Hindlimb muscle (tissue), 1 donor: ENCODE measurements at places on chromosomes 1 and 21. TPM values are rescaled to one million over a fixed set of nuclear protein-coding genes. Genes with fewer than 3 reads are reported as not detected.

GRCh38 chr1:100456880-100457279 is 81.1 kb upstream of the GPR88 start:
- DNase-seq: no peak

DNA sequence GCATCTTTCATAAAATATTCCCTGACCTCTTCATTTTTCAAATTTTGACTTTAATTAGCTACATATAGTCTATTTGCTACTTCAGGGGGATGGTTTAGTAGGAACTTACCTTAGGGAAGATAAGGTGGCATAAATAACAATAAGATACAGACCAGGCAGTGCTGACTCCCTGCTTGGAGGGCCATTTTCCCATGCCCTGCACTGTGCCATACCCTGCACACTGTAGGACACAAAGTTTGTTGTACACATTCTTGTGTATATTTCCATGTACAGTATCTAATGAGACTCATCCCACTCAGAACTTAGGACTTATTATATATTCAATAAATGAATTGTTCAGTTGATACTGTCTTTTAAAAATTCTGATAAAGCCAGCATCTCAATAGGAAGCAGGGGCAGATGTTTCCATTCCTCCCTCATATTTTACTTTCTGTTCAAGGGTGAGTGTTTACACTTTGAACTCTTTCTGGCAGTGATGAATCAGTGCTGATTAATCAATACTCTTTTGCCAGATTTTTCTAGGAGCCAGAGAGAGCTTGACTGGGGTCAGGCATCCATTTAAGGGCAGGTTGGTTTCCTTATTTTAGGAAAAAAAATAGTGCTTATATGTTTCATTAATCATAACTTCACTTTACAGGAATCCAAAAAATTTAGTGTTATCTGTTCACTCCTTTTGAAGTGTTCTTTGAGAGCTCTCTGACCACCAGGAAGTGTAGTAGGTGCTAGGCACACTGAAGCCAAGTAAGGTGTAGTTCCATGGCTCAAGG is 30.6 kb downstream of the MPZL1 start:
- DNase-seq: no peak

KRTAP6-1 gene
- polyA plus RNA-seq: not detected

- no peak for DNase-seq
Measured at GRCh38 chr1:71043065-71043464, 4.6 kb downstream of the PTGER3 start.

GRCh38 chr1:162913345-162913744 is 52.4 kb upstream of the CCDC190 start:
- DNase-seq: no peak

DNA sequence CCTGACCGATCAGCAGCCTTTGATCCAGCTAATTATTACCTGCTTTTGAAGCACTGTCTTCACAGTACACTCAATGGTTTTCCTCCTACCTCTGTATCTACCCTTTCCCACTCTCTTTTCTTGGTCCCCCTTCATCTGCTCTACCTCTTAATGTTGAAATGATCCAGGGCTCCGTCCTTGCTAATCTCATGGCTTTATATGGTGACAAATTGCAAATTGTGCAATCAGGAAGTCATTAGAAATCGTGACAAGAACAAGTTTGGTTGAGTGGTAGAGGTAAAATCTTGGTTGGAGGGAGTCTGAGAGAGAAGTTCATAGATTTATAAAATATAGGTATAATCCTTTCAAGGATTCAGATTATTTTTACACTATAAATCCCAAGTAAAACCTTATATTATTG is 9.6 kb upstream of the CYB5R1 start:
- DNase-seq: no peak

NBPF20 gene
- polyA plus RNA-seq: 4.4 TPM

DNA sequence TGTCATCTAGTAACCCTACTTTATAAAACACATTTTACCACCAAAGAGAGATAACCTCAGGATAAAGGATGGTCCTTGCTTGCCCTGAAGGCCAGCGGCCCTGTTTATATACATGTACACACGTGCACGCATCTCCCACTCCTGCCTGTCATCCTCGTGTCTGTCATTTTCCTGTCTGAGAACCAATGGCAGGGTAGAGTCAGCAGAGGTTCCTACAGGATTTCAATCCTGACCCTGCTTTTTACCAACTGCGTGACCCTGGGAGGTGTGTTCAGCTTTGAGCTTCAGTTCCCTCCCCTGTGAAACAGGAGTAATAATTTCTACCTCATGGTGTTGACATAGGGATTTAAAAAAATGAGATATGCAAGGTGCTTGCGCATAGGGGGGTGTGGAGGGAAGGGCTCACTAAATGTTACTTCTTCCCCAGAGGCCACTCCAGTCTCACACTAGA is 12.3 kb upstream of the RASSF5 start:
- no peak for DNase-seq

LAMC2 gene
- polyA plus RNA-seq: 2.6 TPM
